ENCODE measurements at places on chromosomes 3 and 15. TPM values are rescaled to one million over a fixed set of nuclear protein-coding genes. Genes with fewer than 3 reads are reported as not detected.

Gene ARHGAP31
- 20.6 TPM for total RNA-seq

Gene PLSCR4
- 67.3 TPM for total RNA-seq

Gene ZNF502
- total RNA-seq, result 6.6 TPM

Gene P4HTM
- 23.4 TPM for total RNA-seq

Gene BSN
- under 0.01 TPM for total RNA-seq

Gene ARMC8
- 48.5 TPM for total RNA-seq

Gene SLC22A13
- 0.97 TPM for total RNA-seq

Gene CCR3
- total RNA-seq, result not detected

Gene RTP1
- not detected for total RNA-seq

Gene GABRB3
- total RNA-seq, result 0.85 TPM

Gene PCOLCE2
- total RNA-seq, result 1.3 TPM

Gene SCN11A
- under 0.01 TPM for total RNA-seq

Gene SAMMSON
- not detected for total RNA-seq

Gene ZNF80
- not detected for total RNA-seq

Gene LRRK1
- 21.0 TPM for total RNA-seq

Gene DAZL
- under 0.01 TPM for total RNA-seq

Gene THRB
- 46.3 TPM for total RNA-seq

Gene CCR9
- total RNA-seq, result not detected

Gene ZNF619
- total RNA-seq, result 8.9 TPM

Gene LAMB2
- 373 TPM for total RNA-seq

Gene CMTM7
- total RNA-seq, result 4.3 TPM

Gene CSTA
- 3.7 TPM for total RNA-seq

Gene CMTM8
- total RNA-seq, result 0.16 TPM

Gene KIF15
- total RNA-seq, result 1.3 TPM

Gene NPAP1
- total RNA-seq, result not detected

Gene ZMYND10
- total RNA-seq, result 0.65 TPM

Gene GCNT3
- not detected for total RNA-seq

Gene SLC22A14
- total RNA-seq, result 0.49 TPM

Gene OR5K2
- not detected for total RNA-seq

Gene CYP11A1
- 0.81 TPM for total RNA-seq

Gene RASGRP1
- 0.24 TPM for total RNA-seq

Gene ITPKA
- total RNA-seq, result 0.32 TPM

All from hair follicle dermal papilla cell (primary cell).